ENCODE measurements at places on chromosomes 7 and 10.

GRCh38 chr10:24524314-24524713 is 199.4 kb downstream of the ARHGAP21 start:
- DNase-seq = no peak

DNA sequence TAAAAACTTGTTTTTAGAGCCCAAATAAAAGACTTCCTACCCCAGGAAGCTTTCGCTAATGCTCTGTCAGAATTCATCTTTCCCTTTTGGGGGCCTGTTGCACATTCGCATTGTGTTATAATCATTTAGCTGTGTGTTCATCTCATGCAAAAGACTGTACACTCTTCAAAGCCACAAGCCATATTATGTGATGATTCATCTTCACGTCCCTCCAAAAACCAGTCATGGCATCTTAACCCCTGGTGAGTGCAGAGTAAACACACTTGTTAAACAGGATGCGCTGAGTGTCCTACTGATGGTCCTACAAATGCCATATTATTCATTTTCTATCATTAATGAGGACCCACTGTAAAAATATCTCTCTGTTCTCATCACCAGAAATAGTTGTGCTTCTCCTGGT is 235.4 kb downstream of the KIAA1217 start:
- no peak for DNase-seq

GRCh38 chr10:85857791-85858190 is 508.8 kb downstream of the GRID1 start:
- no peak for DNase-seq

DNA sequence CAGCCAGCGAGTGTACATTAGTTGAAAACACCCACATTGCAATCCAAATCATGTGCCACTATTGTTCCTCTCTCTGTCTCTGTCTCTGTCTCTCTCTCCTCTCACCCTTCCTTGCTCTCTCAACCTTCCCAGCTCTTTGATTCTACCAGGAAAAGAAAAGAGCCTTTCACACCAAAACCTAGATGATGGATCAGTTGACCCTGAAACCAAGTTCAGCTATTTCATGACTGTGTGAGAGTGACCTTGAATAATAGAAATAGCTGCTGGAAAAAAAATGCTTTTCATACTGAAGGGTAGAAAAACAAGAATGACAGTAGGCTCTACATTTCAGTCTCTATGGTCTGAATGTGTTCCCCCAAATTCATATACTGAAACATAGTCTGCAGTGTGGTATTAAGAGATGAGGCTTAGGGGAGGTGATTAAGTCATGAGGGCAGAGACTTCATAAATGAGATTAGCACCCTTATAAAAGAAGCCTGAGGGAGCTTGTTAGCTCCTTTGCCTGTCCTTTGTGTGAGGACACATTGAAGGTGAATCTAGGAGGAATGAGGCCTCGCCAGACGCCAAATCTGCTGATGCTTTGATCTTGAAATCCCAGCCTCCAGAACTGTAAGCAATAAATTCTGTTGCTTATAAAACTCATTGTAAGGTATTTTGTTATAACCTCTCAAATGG is 65.2 kb downstream of the LYZL1 start:
- no peak for DNase-seq

DNA sequence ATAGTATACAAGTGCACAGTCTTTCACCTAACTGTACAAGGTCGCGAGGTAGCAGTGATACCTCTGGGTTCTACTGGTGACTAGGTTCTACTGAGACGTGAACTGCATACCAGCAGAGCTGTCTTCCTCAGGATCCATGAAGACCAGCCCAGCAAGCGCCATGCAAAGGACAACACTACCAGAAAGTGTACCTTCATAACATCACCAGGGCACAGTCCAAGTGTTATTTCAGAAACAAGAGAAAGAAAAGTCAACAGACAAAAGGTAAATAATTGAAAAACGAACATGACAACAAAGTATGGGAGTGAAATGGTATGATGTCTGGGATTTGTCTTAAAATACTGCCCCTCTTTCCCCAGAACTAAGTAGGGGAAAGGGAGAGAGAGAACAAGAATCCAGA is 141.1 kb upstream of the ASAH2 start:
- no peak for DNase-seq

DNA sequence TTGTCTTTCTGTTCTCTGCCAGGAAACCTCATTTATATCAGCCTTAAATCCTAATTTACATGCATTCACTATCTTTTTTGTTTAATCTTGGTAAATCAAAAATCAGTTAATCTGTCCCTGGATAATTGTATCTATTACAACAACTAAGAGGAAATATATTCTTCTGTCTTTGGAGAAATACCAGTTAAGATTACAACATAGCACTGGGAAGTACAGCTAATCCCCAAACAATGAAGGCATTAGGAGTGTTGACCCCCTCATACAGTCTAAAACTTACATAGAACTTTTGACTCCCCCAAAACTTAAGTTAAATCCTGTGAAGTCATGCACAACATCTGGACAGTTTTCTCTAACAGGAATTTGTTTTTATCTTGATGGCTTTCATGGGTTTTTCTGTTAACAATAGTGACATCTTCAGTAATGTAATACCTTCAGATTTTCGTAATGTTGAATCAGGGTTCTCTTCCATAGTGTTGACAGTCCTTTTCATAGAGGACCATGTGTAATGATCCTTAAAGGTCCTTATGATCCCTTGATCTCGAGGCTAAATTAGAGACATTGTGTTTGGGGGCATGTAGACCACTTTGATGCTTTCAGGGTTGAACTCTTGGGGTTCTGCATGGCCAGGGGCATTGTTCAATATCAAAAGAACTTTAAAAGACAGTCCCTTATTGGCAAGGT is 24.1 kb upstream of the ABCC2 start:
- DNase-seq = no peak

DNA sequence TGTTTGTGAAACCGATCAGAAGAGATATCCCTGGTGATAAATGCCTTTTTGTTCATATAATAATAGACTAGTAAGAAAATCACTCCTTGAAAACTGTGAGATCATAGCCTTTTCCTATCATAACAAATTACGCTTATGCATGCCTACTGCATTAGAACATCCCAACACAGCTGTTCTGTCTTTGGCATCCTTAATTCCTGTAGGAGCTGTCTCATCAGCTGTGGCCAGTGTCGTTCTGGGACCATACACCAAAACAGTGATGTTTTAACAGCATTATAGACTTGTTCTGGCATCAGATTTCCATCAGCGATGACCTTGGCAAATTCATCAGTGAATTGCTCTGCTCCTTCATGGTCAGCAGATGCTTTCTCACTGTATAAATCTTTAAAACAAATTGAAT is 423.6 kb upstream of the LRGUK start:
- DNase-seq = no peak

DNA sequence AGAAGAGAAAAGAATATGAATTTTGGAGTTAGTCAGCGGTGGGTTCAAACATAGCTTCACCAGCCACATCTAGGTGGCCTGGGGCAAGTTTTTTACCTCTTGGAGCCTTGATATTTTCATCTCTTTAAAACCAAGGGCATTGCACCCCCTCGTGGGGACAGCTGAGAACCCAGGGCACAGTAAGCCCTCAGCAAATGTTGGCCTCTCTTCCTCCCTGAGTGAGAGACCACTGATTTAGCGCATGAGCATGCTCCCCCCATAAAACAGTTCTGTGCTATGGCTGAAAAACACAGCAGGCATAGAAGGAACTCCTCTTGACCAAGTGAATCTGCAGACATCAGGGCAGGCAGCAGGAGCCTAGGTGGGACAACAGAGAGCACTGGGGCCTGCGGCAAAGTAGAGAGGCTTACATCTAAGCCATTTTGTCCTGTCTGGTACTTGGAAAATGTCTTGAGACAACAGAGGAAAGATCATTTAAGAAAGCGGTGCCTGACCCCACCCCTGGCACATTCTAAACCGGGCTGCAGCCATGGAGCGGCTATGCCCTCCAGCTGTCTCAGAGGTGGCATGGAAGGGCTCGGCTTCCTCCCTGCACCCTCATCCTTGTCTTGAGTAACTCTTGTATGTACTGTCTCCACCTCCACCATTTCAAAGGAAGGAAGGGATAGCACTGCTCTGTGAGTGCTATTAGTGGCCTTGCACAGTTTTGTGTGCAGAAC is 94.7 kb downstream of the ARHGAP22 start:
- DNase-seq = peak; percentile 52

GRCh38 chr10:73759512-73760115 is 15.4 kb downstream of the SEC24C start:
- peak; percentile 34 for DNase-seq

- no peak for DNase-seq
Measured at GRCh38 chr10:62548686-62549085, 174.5 kb downstream of the ZNF365 start.

DNA sequence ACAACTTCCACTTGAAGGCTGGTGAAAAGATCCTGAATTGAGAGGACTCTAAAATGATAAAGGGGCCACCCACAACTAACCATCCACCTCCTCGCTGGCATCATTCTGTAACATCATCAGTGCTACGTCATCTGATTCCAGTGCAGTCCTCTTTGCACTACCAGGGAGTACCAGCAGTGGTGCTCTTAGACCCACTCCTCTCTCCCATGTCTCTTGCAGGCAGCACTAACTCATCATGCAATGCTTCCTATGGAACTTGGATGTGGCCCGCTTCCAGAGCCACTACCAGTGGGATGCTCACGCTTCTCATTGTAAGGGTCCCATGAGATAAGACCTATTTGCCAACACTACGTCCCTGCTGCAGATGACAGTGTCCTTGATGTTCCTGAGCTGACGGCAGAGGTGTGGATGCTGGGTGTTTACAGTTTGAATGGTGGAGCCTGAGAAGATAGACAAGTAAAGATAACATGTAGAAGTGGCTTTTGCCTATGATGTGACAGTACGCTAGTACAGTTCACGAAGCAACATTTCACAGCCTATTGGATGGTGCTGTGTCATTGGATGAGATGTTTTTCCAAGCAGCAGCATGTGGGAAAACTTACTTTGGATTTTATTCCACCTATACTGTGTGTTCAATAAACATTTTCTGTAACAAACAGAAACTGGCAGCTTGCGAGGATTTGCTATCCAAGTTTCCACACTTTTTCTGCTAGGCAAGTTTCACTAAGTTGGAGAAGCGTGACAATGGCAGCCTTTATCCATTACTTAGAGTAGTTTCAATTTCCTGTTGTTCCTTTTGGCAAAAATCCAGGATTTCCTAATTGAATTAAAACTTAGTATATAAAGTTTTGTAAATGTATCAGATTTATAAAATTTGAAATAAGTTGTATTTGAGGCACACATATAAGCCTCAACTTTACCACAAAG is 35.8 kb upstream of the COBL start:
- DNase-seq = no peak

- DNase-seq = no peak
Measured at GRCh38 chr10:32995066-32995622, 37.1 kb upstream of the ITGB1 start.

DNA sequence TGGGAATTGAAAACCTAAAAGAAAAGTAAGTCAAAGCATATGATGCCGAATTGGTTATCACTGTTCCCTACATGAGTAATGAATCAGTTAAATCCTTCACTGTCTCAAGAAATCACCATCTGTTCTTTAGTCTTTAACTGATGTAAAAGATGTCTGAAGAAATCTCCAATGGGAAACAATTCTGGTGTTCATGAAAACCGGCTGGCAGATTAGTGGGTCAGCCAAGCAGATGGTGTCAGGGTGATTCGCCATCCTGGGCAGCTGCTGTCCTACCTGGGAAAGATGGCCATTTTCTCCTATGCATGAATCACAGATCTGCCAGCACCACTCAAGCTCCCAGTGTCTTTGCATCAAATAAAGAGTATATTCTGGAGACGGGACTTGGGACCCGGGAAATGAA is 925.2 kb upstream of the GHITM start:
- no peak for DNase-seq

DNA sequence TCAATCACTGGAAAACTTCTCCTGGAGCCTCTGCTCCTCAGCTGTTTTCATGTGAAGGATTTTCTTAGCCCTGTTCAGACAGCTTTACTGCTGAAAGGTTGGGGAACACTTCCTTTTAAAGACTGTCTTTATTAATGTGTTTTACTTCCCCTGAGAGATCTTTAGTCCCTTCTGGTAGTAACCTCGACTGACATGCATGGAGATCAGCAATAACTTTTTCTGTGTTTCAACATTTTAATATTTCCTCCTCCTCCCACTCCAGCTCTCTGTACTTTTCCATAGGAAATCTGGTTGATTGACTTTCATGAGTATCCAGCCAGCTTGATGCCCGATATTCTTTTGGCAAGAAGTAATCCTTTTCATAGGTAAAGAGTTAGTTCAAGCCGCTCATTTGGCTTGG is 62.7 kb upstream of the STRIP2 start:
- no peak for DNase-seq

DNA sequence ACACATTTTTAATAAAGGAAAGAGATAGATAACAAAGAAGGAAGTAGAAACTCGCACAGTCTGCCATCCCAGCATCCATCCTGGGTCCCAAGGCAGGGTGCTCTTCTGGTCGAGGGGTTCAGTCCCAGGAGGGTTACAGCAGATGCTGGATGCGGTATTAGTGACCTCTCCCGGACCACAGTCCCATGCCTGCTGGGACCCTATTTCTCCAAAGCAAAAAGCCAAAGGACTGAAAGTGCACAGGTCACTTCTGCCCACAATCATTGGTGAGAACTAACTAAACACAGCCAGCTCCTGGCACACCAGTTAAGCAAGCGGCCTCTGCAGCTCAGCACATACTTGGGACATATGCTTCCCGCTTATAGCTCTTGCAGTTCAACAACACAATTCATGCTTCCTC is 96.1 kb upstream of the HABP2 start:
- DNase-seq = no peak

GRCh38 chr7:39709029-39709428 is 85.7 kb downstream of the RALA start:
- no peak for DNase-seq

DNA sequence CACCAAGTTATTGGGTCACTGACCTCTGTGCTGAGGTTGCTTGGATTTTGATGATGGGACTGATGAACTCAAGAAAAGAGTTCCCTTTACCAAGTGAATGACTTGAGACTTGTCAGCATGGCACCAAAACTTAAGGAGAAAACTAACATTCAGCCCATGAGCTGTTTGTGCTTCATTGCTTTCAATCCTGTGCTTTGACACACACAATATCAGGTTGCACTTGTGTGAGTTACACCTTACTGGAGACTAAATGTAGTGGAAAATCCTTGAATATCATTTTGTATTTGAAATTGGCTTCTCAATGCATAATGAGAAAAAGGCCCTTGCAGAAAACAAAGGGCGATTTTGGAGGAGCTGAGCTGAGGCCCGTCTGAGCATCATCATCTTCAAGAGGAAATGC is 2.7 kb downstream of the BAG3 start:
- DNase-seq = no peak

- DNase-seq = peak; percentile 90
Measured at GRCh38 chr10:77564731-77565589, 72.6 kb downstream of the KCNMA1 start.

DNA sequence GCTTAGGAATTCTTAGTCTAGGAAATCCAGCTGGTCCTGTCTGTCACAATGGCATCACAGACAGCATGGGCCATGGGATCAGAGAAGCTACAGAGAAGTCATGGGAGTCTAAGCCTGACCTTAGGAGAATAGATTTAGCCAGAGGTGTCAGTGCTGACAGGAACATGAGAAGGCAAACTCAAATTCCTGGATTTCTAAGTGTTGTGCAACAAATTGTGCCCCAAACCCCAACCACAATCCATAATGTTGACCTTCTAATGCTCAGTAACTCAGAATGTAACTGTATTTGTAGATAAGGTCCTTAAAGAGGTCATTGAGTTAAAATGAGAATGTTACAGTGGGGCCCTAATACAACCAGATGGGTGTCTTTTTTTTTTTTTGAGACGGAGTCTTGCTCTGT is 95.9 kb upstream of the RHOBTB1 start:
- DNase-seq = no peak

All from ELF-1 (cell line).